Stimulated activated CD4-positive, alpha-beta T cell treated with anti-CD3 and anti-CD28 coated beads, Interleukin-12 subunit alpha, Interleukin-12 subunit beta, amount 100 ng/mL, for 4 hours (primary cell): ENCODE measurements at places on chromosomes 3 and 15.

GRCh38 chr3:72738752-72739530, 109.3 kb downstream of the SHQ1 start:
- peak; percentile 68 for DNase-seq

GRCh38 chr3:46542344-46542743, 23.8 kb downstream of the LRRC2 start:
- no peak for DNase-seq

DNA sequence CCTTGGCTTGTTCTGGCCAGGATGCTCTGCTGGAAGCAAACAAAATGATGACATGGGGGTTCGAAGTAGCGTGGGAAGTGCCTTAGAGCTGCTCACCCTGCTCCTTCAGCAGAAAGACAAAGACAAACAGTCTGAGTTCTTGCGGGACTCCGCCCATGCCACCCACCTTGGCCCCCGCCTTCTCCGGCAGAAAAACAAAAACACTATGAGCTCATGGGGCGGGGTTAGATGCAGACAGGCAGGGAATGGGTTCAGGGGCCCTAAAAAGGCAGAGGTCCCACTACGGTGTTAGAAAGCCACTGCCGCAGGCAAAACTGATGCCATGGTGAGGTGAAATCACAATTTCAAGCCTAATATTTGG, 9.7 kb upstream of the NCKIPSD start:
- DNase-seq, result no peak

DNA sequence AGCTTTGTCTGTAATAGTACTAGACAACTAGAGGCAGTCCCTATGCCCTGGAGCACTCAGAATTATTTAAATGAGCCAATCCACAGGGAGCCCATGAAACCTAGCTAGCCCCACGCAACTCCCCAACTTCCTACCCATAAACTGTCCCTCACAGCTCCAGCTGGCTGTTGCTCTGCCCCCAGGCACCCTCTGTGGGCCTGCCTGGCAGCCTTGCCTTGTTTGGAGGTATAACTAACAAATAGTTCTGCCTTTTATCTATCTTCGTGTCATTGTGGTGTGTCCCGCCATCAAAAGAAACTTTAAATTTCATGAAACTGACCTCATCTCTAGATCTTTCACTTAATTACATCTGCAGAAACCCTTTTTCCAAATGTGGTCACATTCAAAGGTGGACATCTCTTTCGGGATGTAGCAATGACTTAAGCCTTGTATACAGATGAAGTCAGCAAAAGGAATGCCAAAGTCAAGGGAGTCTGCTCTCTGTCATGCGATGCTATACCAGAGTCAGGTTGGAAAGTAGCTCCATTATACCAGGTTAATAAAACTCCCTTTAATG, 1.8 kb upstream of the RTP3 start:
- DNase-seq, result no peak

DNA sequence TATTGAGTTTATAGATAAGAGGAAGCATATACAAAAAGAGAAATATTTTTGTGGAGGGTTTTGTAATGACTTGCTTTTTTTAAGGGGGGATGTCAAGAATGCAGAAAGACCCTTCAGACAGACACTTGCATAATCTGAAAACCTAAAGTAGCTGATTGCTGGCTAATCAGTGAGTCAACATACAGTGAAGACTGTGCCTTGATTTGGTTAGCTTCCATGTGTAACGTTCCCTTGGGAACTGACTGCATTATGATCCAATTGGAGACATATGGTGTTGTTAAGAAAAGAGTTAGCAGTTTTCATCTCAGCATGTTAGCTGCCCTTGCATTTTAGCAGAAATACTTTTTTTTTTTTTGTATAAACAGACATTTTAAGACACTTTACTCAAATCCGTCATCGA, 483.2 kb downstream of the RBMS3 start:
- DNase-seq, result no peak

DNA sequence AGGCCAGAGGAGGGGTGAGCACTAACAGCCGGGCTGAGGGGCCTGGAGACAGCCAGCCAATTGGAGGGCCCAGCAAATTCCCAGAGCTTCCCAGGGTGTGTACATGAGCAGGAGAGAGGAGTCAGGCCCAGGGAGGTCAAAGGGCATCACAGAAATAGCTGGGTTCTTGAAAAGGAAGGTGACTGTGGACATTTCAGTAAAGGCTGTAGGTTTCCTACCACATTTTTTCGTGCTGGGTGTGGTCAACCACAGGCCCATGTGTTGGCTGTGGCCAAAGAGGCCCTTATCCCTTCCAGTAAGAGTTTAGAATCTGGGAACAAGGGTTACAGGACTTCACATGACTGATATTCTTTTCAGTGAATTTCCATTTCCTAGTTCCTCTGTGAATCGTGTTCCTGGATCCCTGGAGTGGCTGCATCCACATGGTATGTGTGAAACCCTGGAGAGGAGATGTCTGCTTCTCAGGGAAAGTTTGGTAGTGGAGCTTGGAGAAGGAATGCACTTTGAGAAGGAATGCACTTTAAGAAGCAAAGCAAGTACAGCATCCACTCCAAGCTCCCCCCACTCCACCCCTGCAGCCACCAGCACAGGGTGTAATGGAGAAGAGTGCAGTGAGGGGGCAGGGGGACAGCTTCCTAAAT, 73.2 kb upstream of the HEG1 start:
- DNase-seq, result no peak
